ENCODE measurements at places on chromosomes 7 and 10.

GRCh38 chr10:82742478-82742877 lies 867.5 kb downstream of the NRG3 start:
- DNase-seq: no peak

DNA sequence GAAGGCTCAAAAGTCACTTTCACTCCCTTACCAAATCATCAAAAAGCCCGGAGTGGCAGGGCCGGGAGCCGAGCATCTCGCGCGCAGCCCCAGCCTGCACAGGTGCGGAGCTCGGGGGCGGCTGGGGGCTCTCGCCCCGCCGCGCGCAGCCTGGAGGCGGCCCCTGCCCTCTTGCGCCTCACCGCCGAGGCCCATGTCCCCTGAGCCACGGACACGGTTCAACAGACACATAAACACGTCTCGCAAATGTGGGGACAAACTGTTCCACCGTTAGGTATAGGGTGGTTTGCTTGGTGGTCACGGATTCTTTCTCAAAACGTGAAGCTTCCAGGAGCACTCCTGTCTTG lies 700 bp downstream of the GSAP start:
- DNase-seq: no peak

- DNase-seq: no peak
Observed at GRCh38 chr10:61793760-61794703, 107.5 kb upstream of the ARID5B start.

GRCh38 chr10:68598978-68599770 lies 39.0 kb downstream of the TET1 start:
- DNase-seq: peak; percentile 62

GRCh38 chr7:70926666-70927065 lies 205.3 kb upstream of the GALNT17 start:
- no peak for DNase-seq

GRCh38 chr7:78329001-78329655 lies 530.6 kb downstream of the PHTF2 start:
- DNase-seq: no peak

- peak; percentile 42 for DNase-seq
Observed at GRCh38 chr10:109934958-109935793, 11.9 kb upstream of the XPNPEP1 start.

GRCh38 chr7:99938296-99938695 lies 8.9 kb upstream of the GJC3 start:
- no peak for DNase-seq
